ENCODE measurements at places on chromosomes 3 and 15.

DNA sequence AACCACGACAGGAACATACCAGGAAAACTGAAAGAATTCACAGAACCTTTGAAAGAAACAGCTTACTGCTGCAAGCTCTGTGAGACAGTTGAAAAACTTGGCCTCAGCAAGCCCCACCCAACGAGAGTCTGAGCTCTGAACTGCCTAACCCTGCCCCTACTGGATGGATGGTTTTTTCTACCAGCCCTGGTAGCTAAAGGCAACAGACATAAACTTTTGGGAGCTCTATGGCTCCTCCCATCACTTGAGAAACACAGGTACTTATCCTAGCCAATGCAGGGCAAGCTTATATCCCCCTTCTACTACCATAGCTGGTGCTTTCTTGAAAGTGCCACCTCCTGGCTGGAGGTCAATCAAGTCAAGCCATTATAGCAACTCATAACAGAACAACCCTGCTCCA, 471.8 kb downstream of the GRM7 start:
- DNase-seq = no peak

DNA sequence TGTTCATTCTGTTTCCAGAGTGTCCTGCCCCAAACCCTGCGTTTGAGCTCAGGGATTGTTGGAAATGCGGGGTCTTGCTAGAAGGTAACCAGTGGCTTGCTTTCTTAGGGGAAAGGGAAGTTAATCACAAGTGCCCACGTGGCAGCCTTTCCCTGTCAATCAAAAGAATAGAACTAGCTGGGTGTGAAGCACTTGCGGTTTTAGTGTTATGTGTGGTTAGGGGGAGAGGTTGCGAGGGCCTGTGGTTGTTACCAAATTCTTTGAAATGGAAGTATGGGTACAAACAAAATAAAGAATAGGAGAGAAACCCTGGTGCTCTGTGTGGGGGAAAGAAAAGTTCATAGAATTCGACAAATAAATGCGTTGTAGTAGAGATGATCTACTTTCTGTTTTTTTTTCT, 67.6 kb downstream of the FNDC3B start:
- peak; percentile 20 for DNase-seq

GRCh38 chr3:98733053-98733811, 29.9 kb upstream of the ST3GAL6 start:
- DNase-seq = peak; percentile 66

DNA sequence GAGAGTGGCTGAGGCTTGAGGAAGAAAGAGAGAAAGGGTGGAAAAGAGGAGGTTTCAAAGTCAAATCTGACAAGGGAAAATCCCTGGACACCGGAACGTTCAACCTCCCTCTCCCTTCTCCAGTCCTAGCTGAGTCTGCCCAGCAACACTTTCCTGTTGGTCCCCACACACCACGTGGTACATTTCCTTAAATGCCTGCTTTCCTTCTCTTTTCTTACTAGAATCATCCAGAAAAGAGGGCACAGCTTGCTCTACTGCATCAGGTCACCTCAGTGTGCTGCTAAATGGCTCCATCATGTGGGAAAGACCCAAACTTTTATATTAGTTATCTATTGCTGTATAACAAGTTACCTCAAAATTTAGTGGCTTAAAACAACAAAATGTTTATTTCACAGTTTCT, 181.2 kb downstream of the NECTIN3 start:
- DNase-seq = peak; percentile 45

DNA sequence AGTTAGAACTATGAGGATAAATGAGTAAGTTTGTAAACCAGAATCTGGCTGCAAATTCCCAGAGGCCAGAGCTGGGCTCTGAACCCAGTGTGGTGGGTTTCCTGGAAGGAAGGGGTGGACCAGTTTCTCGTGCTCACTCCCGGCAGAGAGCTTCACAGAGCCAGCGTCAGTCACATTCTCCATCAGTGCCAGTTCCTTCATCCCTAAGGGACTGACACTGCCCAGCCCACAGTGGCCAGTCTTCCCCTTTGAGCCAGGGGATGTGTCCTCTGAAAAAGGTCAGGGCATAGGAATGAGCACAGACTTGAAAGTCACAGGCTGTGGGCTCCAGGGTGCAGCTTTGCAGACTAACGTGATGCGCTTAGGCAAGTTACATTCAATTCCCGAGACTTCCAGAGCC, 135.8 kb upstream of the HACD2 start:
- DNase-seq = no peak

GRCh38 chr3:127000119-127000518, 17.2 kb downstream of the PLXNA1 start:
- no peak for DNase-seq

- DNase-seq = no peak
Observed at GRCh38 chr3:154584041-154584440, 154.1 kb upstream of the GPR149 start.

- DNase-seq = no peak
Observed at GRCh38 chr3:60708191-60708975, 542.9 kb downstream of the FHIT start.

DNA sequence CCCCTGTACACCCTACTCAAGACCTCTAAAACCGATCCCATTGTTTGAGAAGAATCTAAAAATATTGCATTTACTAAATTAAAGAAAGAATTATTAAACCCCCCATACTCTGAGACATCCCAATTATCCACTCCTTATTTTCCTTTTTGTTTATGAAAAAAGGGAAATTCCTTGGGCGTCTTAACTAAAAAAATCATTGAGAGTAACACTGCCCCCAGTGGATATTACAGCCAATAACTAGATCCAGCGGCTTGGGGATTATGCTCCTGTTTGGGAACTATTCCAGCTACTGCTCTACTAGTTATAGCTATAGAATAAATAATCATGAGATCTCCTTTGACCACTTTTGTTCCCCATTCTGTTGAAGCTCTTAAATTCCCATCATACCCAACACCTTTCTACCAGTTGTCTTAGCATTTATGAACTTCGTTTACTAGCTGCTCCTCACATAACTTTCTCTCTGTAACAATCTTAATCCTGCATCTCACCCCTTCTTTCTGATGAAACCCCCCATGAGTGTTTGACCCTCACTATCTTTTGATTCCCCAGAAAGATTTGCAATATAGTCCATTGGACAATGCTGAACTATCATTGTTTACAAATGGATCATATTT, 12.7 kb upstream of the CFAP91 start:
- DNase-seq = peak; percentile 53

GRCh38 chr3:175193815-175194518, 334.8 kb downstream of the NAALADL2 start:
- no peak for DNase-seq

- no peak for DNase-seq
Observed at GRCh38 chr3:63870615-63871005, 6.9 kb downstream of the ATXN7 start.

- no peak for DNase-seq
Observed at GRCh38 chr15:31480356-31481025, 153.9 kb downstream of the KLF13 start.

DNA sequence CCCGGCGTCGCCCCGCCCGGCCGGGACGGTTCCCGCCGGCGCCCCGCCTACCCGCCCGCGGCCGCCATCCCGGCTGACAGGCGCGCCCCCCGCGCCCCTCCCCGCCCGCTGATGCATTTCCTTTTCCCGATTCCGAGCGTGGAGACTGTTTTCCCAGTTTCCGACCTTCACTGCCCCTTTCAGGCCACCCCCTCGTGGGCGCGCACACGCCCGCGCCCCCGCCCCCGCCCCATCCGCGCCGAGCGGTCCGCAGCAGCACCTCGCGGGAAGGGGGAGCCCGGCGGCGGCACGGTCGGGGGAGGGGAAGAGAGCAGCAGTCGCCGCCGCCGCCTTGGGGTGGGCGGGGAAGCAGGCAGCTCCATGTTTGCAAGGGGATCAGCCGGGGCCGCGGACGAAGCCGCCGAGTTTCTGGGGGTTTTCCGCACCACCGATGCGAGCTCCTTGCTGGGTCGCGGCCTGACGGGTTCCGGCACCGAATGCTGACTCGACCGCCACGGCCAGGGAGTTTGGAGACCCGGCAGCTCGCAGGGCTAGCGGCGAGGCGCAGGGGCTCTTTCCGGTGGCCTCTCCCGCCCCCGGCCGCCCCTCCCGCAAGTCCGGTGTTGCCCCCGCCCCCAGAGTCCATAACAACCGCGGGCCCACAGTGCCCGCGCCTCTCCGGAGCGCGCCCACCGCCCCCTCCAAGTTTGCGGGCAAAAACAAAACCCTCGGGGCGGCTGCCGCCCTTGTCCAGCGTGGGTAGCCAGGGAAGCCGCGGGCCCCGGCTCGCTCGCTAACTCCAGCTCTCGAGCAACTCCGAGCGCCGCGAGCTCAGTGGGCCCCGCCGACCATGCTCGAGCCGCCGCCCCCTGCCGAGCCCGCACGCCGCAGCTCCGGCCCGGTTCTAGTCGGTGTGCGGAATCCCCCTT, 3.2 kb upstream of the SIN3A start:
- DNase-seq = no peak
